ENCODE measurements at places on chromosomes 5 and 9. TPM values are rescaled to one million over a fixed set of nuclear protein-coding genes. Genes with fewer than 3 reads are reported as not detected.

- peak; percentile 51 for DNase-seq
- H3K27ac ChIP-seq: peak overlapping the region; percentile 96
- peaks cover 3% of the 10 kb centered on the region for H3K36me3 ChIP-seq
- H3K27me3 ChIP-seq: peaks cover 61% of the 10 kb centered on the region
- H3K4me1 ChIP-seq: peaks cover 25% of the 10 kb centered on the region
Observed at GRCh38 chr9:91047529-91047928, 245.9 kb downstream of the SYK start.

The PSAT1 gene
- 191 TPM for total RNA-seq

DNA sequence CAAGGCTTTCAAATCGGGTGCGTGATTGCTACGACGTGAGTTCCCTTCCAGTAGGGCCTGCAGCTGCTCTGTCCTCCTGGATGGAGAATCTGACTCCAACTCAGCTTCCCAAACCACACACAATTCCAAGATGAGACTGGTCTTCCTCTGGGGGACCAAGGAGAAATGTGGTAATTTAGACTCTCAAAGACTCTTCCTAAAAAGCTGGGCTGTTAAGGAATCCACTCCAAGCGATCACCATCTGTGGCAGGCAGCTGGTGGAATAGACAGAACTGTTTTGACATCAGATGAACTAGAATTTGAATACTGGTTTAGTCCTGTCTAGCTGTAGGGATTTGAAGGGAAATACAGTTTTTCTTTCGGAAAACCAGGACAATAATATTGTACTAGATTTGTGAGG is 130.7 kb upstream of the KLF4 start:
- H3K27ac ChIP-seq: no peak overlapping the region
- H3K36me3 ChIP-seq: no peaks in the 10 kb centered on the region
- H3K27me3 ChIP-seq: no peaks in the 10 kb centered on the region

- no peaks in the 10 kb centered on the region for H3K4me1 ChIP-seq
- no peak overlapping the region for H3K27ac ChIP-seq
- no peaks in the 10 kb centered on the region for H3K36me3 ChIP-seq
- no peak overlapping the region for H3K4me3 ChIP-seq
- DNase-seq: no peak
Observed at GRCh38 chr5:45410304-45410995, 285.7 kb downstream of the HCN1 start.

The FAM221B gene
- total RNA-seq: not detected

DNA sequence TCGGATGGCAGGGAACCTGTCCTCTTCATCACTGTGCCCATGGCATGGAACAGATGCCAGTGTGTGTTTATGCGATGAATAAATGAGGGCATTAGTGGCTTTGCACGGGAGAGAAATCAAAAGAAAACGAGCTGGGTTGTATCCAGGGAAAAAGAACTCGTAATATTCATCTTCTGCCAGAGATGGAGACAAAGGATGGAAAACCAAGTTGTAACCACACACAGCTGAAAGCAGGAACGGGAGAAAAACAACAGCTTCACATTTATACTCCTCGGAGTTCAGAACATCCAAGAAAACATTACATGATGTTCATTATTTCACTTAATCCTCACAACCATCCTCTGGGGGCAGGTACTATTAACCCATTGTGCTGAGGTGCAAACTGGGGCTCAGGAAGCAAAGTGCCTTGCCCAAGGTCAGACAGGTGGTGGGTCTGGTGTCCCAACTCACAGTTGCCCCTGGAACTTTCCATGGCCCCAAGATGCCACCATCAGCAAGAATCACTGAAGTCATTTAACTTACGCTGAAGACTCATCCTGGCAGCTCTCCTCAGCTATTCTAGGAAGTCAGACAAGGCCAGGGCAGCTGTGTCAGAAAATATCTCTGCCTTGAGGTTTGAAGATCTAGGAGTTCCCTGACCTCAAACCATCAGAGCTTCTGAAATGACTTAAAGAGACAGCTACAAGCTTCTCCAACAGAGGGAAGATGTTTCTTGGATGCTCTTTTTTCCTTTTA is 250.4 kb downstream of the NSG2 start:
- H3K27me3 ChIP-seq: no peaks in the 10 kb centered on the region
- H3K36me3 ChIP-seq: no peaks in the 10 kb centered on the region
- peaks cover 2% of the 10 kb centered on the region for H3K4me1 ChIP-seq

The CEL gene
- total RNA-seq: 2.3 TPM

The GARNL3 gene
- 2.0 TPM for total RNA-seq

DNA sequence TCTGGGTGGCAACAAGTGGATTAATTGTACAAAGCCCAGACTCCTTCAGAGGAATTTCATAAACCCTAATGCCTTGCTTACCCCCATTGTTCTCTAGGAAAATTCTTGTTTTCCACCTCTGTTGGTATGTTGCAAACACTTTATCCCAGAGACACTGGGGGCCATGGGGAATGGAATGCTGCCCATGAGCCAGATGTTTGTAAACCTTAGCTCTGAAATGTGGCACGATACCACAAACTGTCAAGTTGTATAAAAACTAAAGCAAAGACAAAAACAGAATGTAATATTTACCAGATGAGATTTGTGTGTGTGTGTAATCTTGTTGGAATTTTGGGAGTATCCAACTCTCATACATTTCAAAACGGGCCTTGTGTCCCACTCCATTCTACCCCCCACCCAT is 465.0 kb downstream of the EBF1 start:
- H3K27me3 ChIP-seq: no peaks in the 10 kb centered on the region
- DNase-seq: no peak
- no peaks in the 10 kb centered on the region for H3K36me3 ChIP-seq
- H3K4me3 ChIP-seq: no peak overlapping the region
- no peaks in the 10 kb centered on the region for H3K4me1 ChIP-seq

DNA sequence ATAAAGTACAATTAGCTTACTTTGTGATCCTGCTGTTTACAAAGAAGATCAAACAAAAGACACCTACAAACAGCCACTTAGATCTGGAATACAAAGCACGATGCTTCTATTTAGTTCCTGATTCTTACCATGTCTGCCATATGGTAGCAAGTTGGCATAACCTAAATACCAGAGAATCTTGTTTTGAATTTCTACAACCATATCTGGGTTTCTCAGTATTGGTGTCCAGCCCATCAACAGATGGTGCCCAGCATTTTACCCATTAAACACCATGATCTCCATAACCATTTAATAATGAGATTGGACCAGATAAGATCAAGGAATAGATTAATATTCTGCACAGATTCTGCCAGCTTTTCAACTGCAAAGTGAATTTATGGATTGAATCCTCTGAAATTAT is 29.8 kb downstream of the SLC24A2 start:
- no peaks in the 10 kb centered on the region for H3K36me3 ChIP-seq
- H3K4me3 ChIP-seq: no peak overlapping the region
- no peak overlapping the region for H3K27ac ChIP-seq

- DNase-seq: no peak
- no peaks in the 10 kb centered on the region for H3K36me3 ChIP-seq
- no peaks in the 10 kb centered on the region for H3K4me1 ChIP-seq
- no peak overlapping the region for H3K27ac ChIP-seq
Observed at GRCh38 chr5:169072233-169072632, 228.7 kb downstream of the SLIT3 start.

The SPATA31A1 gene
- not detected for total RNA-seq
